Renal cortex interstitium (tissue), 15 donors: ENCODE measurements at places on chromosomes 7 and 10. TPM values are rescaled to one million over a fixed set of nuclear protein-coding genes. Genes with fewer than 3 reads are reported as not detected.

GRCh38 chr10:92692080-92692671 is 2.4 kb downstream of the HHEX start:
- no peak for DNase-seq

GRCh38 chr10:76935941-76936613 is 701.5 kb downstream of the KCNMA1 start:
- DNase-seq, result no peak

DNA sequence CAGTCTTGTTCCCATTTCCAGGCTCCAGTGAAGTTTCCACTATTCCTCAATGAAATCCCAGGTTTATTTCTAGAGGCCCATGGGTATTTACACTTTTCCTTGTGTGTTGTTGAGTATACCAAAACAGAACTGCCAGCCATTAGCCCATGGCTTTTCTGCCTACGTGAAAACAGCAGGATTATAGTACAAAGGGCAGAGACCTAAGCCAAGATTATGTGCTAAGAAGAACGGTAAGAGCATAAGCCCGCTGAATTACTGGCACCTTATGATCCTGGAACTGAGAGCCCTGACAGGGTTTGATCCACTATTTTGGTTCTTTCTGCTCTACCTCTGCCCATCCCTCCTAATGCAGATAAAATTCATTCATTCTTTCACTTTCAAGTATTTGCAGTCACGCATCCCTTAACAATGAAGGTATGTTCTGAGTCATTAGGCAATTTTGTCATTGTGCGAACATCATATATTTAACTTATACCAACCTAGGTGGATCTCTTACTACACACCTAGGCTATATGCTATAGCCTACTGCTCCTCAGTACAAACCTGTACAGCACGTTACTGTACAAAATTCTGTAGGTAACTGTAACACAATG is 16.0 kb downstream of the SEMA3C start:
- DNase-seq, result no peak

DNA sequence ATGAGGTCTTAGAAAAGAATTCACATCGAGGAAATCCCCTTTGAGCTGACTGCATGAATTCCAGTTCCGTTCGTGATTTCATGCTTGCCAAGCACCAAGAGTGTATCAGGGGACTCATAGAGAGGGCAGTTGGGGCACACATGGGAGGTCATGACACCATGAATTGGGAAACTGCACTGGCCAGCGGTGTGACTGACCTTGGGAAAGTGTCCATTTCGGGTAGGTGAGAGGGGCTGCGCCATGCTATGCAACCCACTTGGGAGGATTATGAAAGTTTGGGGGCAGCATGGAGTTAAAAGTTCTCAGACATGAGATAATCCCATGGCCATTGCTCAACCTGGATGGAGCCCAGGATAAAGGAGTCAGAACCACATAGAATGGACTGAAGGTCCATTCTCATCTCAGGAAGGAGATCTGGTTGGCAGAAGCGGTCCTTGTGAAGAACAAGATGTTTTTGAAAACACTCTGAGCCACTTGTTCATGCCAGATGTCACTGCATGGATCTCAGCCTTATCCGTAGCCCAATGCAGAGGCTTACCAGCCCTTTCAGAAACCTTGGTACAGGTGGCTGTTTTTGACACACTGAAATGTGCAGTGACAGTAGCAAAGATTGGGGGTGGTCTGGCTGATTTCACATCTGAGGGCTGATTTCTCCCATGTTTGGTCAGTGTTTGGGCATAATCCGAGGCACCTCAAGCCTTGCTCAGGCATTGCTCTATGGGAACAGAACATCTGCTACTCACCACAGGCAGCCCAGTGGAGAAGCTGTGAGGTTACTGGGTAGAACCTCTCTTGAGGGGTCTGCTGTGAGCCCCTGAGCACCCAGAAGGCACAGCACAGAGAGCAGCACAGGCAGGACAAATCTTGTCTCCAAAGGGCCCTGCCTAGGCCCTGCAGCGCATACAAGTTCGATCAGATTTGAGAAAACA is 252.3 kb downstream of the CXCL12 start:
- no peak for DNase-seq

DNA sequence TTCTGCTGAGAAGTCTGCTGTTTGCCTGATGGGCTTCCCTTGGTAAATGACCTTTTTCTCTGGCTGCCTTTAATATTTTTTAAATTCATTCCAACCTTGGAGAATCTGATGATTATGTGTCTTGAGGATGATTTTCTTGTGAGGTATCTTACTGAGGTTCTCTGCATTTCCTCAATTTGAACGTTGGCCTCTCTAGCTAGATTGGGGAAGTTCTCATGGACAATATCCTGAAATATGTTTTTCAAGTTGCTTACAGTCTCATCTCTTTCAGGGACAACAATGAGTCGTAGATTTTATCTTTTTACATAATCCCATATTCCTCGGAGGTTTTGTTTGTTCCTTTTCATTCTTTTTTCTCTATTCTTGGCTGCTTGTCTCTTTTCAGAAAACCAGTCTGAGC is 208.4 kb downstream of the KIF20B start:
- DNase-seq, result no peak

DNA sequence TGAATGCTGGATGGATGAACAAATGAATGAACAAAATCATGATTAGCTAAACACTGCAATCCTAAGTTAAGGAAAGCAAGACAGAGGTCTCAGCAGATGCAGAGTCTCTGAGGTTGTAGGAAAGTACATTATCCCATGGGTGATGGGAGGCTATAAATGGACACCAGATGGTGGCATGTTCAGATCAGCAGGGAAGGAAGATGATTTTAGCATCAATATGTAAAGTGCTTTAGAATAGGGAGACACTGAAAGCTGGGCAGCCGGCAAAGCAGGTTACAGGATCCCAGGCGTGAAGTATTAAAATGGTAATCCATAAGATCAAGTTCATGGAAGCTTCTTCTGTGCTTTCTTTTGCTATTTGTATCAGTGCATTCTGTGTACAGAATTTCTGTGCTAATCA is 7.9 kb upstream of the RAPGEF5 start:
- no peak for DNase-seq

FAM25G gene
- not detected for polyA plus RNA-seq

AKR1C4 gene
- not detected for polyA plus RNA-seq

GRCh38 chr10:42898037-42898960 is 115.7 kb downstream of the BMS1 start:
- DNase-seq, result no peak

DNA sequence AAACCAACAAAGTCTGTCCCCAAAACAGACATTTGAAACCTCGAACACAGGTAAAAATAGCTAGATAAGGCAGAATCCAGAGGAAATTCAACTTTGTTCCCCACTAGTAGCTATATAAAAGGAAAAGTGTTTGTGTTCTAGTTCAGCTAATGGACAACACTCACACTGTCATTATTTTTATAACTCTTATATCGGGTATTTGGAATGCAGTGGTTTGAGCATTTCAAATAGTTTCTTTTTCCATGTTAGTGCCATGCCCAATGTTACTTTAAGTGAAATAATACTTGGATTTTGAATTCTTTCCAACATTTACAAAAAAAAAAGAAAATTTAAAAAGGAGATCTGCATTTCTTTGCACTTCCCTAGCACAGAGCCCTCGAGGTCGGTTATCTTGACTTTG is 213.6 kb downstream of the DOCK4 start:
- no peak for DNase-seq

CNPY1 gene
- not detected for polyA plus RNA-seq

DNAH11 gene
- 1.8 TPM for polyA plus RNA-seq

GRCh38 chr7:138935465-138936011 is 45.7 kb downstream of the KIAA1549 start:
- no peak for DNase-seq

PALD1 gene
- polyA plus RNA-seq, result 11.9 TPM

DNA sequence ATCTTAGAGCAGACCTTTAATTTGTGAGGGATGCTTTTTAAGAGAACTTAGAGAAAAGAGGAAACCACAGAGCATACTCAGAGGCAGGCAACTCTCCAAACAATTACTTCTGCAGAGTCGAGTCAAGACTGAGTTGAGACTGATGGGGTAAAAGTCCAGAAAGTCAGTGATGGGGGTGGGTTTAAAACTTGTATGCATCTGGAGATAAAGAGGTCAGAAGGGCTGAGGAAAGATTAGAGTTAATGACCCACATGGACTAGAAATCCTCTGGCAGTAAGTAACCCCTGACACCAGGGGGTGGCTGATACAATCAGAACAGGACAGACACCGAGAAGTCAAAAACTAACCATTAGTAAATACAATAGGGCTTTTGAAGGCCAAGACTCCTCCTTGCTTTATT is 42.4 kb upstream of the SEPTIN7 start:
- DNase-seq, result no peak

- no peak for DNase-seq
These were observed 209.2 kb upstream of the FAM3C start for GRCh38 chr7:121605317-121605680.

TMEM184A gene
- 6.0 TPM for polyA plus RNA-seq

GRCh38 chr10:6669269-6669859 is 89.3 kb upstream of the PRKCQ start:
- DNase-seq, result peak; percentile 19

DAGLB gene
- 17.3 TPM for polyA plus RNA-seq

GRCh38 chr10:125095776-125096175 is 64.6 kb downstream of the CTBP2 start:
- no peak for DNase-seq

SPDYE9 gene
- 0.20 TPM for polyA plus RNA-seq

ZMIZ2 gene
- 109 TPM for polyA plus RNA-seq

BTBD16 gene
- 0.36 TPM for polyA plus RNA-seq

DNA sequence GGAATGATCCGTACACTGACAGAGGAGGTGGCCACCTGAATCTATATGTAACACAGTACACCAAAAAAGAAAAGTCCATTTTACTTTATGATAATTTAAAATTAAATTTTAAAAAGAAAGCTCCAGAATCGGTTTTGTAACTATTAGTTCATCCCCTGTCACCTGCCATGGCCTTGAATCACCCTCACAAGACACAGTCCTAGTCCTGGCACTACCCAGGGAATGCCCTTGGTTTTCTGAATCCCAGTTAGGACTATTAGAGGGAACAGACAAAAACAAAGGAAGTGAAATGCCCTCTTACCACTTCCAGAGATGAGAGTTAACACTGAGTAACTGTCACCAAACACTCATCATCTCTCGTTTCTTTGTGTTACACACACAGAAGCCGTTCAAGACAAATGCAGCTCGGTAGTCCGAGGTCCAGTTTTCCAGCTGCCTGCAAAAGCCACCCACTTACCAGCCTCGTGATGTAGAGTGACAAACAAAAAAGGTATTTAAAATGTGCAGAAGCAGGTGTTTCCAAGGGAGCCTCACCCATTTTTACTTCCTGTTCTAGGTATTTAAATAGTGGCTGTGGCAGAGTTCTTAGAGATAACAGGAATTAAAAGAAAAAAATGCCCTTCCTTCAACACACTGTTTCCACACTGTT is 6.1 kb downstream of the PTPRN2 start:
- DNase-seq, result no peak

ARPC1B gene
- 35.4 TPM for polyA plus RNA-seq

GSTO2 gene
- polyA plus RNA-seq, result 27.7 TPM

- DNase-seq, result no peak
These were observed 19.0 kb downstream of the SH2B2 start for GRCh38 chr7:102305414-102306268.

DNA sequence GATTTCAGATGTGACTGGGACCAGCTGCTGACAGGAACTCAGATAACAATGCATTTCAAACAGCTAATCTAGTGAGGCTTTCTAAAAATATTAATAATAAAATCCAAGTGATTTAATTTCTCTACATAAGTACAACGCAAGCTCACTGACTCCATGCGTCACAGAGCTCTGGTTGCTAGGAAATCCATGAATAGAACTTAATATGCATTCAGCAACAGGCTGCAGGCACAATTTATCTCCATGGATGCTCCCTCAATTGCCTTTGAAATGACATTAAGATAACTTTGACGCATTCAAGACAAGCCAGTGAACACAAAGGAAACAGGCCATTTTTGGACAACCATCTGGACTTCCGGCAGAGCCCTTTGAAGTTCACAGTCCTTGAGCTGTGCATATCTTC is 118.7 kb upstream of the COL1A2 start:
- no peak for DNase-seq

DNA sequence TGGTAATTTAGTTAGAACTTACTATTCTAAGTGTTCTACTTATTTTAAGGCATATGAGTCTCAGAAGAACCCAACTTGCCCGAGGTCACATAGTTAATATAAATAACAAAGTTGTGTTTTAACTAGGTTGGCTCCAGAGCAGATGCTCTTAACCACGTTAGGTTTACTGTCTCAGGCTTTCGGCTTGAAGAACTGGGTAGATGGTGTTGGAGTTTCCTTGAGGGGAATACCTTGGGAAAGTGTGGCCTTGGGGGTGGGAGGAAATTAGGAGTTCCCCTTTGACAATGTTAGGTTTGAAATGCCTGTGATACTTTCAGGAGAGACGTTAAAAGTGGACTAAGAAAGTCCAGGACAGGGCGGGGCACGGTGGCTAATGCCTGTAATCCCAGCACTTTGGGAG is 9.6 kb downstream of the ZNF398 start:
- no peak for DNase-seq

ACSM6 gene
- polyA plus RNA-seq, result 0.17 TPM

GRCh38 chr10:118783776-118784545 is 29.2 kb upstream of the CACUL1 start:
- DNase-seq, result no peak

RFC2 gene
- polyA plus RNA-seq, result 42.4 TPM

NPSR1 gene
- 0.21 TPM for polyA plus RNA-seq

PAOX gene
- polyA plus RNA-seq, result 4.9 TPM

GRCh38 chr7:151095828-151096475 is 9.7 kb downstream of the AGAP3 start:
- no peak for DNase-seq

DNA sequence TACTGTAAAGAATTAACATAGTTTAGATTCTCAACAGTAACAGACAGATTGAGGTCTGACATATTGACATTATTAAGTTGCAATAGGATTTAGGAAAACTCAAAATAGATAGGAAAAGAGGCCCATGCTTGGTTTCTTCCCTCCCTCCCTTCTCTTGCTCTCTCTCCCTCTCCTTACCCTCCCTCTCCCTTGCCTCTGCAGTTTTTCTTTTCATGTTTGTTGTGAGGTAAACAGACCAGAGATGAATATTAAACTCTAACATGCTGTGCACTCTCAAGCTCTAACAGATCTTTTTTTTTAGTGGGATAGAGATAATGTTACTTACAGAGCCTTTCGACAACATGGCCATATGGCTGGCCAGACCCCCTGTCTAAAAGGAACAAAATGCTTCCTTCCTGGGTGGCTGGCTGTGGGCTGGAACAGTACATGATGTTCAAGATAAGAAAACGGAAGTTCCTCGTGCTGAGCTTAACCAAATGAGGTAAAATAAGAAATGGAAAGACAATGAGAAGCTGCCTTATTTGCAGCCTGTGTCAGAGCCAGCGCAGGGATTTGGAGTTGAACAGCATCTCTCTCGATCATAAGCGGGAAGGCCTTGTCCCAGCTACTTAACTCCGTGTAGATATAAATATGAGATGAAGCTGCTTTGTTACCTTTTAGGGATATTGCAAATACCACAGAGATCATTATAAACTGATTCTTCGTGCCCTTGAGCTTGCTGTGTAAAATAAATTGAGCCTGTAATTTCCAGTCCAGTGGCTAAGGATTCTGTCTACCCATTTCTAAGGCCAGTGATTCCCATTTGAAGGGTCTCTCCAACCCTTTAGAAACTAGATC is 391.9 kb upstream of the NPVF start:
- no peak for DNase-seq

SPRN gene
- polyA plus RNA-seq, result 5.6 TPM
